B cell (primary cell): ENCODE measurements at places on chromosomes 16 and 17. TPM values are rescaled to one million over a fixed set of nuclear protein-coding genes. Genes with fewer than 3 reads are reported as not detected.

GRCh38 chr16:86406056-86406455 is 104.3 kb upstream of the FOXF1 start:
- DNase-seq, result no peak

GRCh38 chr17:83145831-83146230 is 66.4 kb downstream of the METRNL start:
- DNase-seq, result no peak

- peak; percentile 25 for DNase-seq
These were observed 30.1 kb upstream of the HAPSTR1 start for GRCh38 chr16:9061358-9061813.

DNA sequence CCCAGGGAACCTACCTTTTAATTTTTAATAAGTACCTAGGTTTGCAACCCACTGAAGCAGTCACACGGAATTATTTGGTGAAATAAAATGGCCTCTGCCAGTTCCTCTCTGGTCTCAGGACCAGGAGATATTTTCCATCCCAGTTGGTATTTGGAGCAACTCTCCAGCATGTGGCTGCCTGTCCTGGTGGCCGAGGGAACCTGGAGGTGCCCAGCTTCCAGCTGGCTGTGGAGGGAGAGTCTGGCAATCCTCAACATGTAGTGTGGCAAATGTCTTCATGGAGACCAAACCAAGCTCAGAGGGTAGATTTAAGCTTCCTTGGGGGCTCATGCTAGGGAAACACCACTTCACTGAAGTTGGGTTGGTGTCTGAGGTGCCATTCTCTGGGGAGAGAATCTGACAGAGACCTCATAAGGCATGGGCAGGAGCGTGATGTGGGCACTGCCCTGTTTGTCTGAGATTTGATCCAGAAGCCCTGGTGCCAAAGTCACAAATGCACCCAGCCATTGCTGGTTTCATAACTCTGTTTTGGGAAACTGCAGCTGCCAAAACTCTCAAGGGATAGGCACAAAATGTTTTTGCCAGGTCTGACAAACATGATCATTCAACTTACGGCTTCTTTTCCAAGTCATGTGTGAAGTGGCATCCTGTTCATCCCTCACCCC is 2.8 kb downstream of the MT1X start:
- no peak for DNase-seq

Gene RILP
- 7.0 and 9.4 TPM in 2 replicates for total RNA-seq

GRCh38 chr17:4940555-4941318 is 669 bp downstream of the RNF167 start:
- no peak for DNase-seq

- DNase-seq, result no peak
These were observed 282.2 kb downstream of the MAF start for GRCh38 chr16:79318143-79318899.

- no peak for DNase-seq
These were observed 77.2 kb downstream of the BRIP1 start for GRCh38 chr17:61786088-61786487.
